Psoas muscle (tissue), 8 donors: ENCODE measurements at places on chromosomes 6 and 20. TPM values are rescaled to one million over a fixed set of nuclear protein-coding genes. Genes with fewer than 3 reads are reported as not detected.

GRCh38 chr20:18717062-18717461, 96.5 kb upstream of the SCP2D1 start:
- no peak for DNase-seq
- H3K27ac ChIP-seq, result no peak overlapping the region
- no peaks in the 10 kb centered on the region for H3K4me1 ChIP-seq
- no peak overlapping the region for H3K4me3 ChIP-seq

DNA sequence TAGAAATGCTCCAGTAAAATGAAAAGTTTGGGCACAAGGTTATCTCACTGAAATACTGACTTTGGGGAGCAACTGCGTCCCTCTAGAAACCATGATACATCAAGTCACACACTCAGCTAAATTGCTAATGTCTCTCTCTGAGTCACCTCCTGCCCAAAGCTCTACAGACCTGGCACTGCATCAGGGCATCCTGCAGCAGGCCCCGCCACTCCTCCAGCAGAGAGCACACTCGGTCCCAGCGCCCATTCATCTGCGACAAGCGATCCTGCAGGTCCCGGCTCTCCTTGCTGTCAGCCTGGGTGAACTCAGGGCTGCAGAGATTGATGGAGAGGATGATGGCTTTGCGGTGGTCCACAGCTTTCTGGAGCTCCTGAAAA, 329.0 kb downstream of the ESR1 start:
- H3K36me3 ChIP-seq, result peaks cover 98% of the 10 kb centered on the region
- H3K4me1 ChIP-seq, result no peaks in the 10 kb centered on the region
- no peak overlapping the region for H3K4me3 ChIP-seq
- DNase-seq, result no peak
- H3K27ac ChIP-seq, result no peak overlapping the region

Gene MEI4
- not detected for total RNA-seq

DNA sequence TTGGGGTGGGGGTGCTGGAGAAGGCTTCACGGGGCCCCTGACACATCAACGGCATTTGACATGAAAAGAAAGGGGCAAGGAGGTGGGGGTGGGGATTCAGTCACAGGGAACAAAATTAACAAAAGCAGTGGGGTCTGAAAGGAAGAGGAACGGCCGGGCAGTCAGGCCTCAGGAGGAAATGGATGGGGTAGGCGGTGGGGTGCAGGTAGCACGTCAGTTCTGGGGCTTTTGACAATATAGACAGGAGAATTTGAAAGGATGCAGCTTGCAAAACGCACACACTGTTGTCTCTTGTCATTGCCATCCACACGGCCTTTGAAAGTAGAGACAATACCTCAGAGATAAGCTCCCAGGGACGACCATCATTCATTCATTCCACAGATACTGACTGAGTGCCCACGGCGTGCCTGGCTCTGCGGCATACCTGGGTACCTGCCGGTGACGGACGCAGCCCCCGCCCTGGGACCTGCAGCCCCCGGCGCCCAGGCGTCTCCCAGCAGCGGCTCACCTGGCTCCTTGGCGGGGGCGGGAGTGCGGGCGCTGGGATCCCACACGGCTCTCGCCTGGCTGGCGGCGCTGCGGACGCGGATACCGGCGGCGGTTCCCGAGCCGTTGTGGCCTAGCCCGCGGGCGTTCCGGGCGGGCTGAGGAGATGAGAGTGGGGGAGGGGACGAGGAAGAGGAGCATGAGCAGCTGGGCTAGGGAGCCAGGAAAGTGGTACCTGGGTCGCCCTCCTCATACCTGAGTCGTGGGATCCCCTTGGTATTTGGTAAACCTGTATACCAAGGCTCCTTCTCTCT, at the start of gene SLC26A8:
TSS of gene SLC26A8 (minus strand) at position 646 of the 800 bp plus-strand sequence. CDS start 4,934 bp downstream, outside the sequence.
- DNase-seq, result no peak

GRCh38 chr6:90199900-90200299, 96.7 kb downstream of the BACH2 start:
- H3K4me3 ChIP-seq, result no peak overlapping the region
- DNase-seq, result no peak
- peaks cover 69% of the 10 kb centered on the region for H3K4me1 ChIP-seq
- H3K27ac ChIP-seq, result peak overlapping the region; percentile 53
- H3K36me3 ChIP-seq, result peaks cover 2% of the 10 kb centered on the region
- H3K27me3 ChIP-seq, result no peaks in the 10 kb centered on the region

- H3K27ac ChIP-seq, result no peak overlapping the region
- no peak for DNase-seq
- no peaks in the 10 kb centered on the region for H3K27me3 ChIP-seq
- H3K36me3 ChIP-seq, result no peaks in the 10 kb centered on the region
- no peak overlapping the region for H3K4me3 ChIP-seq
- no peaks in the 10 kb centered on the region for H3K4me1 ChIP-seq
Observed at GRCh38 chr20:36878941-36879340, 3.0 kb downstream of the TLDC2 start.

DNA sequence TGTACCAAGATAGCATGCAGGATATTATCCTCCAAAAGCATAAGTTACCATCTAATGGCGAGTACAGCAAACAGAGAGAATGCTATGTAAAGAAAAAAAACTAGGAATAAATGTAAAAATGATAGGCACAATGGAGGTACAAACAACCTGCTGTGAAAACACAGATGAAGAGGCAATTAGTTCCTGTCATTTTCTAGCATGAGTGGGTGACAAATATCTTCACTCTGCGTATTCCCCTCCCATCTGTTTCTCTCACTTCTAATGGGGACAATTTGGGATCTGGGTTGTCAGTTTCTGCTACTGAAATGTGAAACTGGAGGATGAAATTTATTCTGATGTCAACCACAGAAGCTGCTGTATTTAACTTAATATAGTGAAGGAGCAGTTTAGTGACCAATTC, 11.7 kb upstream of the PTPRK start:
- H3K36me3 ChIP-seq, result no peaks in the 10 kb centered on the region
- H3K4me1 ChIP-seq, result no peaks in the 10 kb centered on the region
- no peaks in the 10 kb centered on the region for H3K27me3 ChIP-seq
- H3K27ac ChIP-seq, result no peak overlapping the region

GRCh38 chr20:53270792-53271375, 298.7 kb downstream of the TSHZ2 start:
- no peak for DNase-seq
- H3K4me3 ChIP-seq, result no peak overlapping the region
- no peaks in the 10 kb centered on the region for H3K36me3 ChIP-seq
- H3K4me1 ChIP-seq, result no peaks in the 10 kb centered on the region

Gene TBXT
- not detected for total RNA-seq

Gene RIMS4
- 0.34 TPM for total RNA-seq

DNA sequence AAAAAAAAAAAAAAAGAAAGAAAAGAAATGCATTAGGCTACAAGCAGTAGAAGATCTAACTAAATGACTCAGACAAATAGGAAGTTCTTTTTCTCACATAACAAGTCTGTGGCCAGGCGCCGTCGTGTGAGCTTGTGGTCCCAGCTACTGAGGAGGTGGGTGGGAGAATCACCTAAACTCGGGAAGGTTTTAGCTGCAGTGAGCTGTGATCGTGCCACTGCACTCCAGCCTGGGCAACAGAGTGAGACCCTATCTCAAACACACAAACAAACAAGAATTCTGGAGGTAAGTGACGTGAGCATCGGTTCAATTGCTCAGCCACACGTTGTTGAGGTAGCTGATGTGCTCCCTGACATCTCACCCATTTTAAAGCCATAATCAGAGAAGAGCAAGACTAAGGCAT, 37.9 kb upstream of the SLC23A2 start:
- H3K4me1 ChIP-seq, result no peaks in the 10 kb centered on the region
- H3K36me3 ChIP-seq, result no peaks in the 10 kb centered on the region
- no peak for DNase-seq
- H3K27me3 ChIP-seq, result no peaks in the 10 kb centered on the region
- H3K27ac ChIP-seq, result no peak overlapping the region

GRCh38 chr20:59723607-59724456, 119.5 kb downstream of the PHACTR3 start:
- H3K4me3 ChIP-seq, result no peak overlapping the region
- DNase-seq, result no peak
- no peaks in the 10 kb centered on the region for H3K36me3 ChIP-seq

Gene CDC40
- 18.9 TPM for total RNA-seq

DNA sequence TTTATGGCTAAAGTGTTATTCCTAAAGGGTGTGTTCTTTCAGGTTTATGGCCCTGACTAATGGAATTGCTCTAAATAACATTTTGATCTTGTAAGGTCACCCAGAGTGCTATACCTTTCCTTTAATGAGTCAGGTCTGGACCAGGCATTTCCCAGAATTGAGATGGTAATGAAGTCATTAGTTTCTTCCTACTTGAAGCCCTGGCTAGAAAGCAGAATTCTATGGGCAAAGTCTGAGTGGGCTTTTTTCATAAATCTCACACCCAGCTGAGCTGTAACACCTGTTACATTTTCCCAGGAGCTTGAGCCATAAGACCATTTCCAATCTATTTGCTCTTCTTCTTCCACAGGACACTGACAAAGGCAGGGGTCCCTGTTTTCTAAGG, 122.0 kb upstream of the ID4 start:
- H3K27ac ChIP-seq, result no peak overlapping the region
- H3K4me3 ChIP-seq, result no peak overlapping the region
- no peaks in the 10 kb centered on the region for H3K36me3 ChIP-seq
- no peak for DNase-seq

Gene RAET1E
- total RNA-seq, result 1.4 TPM

- no peaks in the 10 kb centered on the region for H3K27me3 ChIP-seq
- no peak overlapping the region for H3K27ac ChIP-seq
- no peak for DNase-seq
- no peak overlapping the region for H3K4me3 ChIP-seq
- H3K4me1 ChIP-seq, result no peaks in the 10 kb centered on the region
Observed at GRCh38 chr20:42516692-42517091, 673.0 kb downstream of the PTPRT start.

DNA sequence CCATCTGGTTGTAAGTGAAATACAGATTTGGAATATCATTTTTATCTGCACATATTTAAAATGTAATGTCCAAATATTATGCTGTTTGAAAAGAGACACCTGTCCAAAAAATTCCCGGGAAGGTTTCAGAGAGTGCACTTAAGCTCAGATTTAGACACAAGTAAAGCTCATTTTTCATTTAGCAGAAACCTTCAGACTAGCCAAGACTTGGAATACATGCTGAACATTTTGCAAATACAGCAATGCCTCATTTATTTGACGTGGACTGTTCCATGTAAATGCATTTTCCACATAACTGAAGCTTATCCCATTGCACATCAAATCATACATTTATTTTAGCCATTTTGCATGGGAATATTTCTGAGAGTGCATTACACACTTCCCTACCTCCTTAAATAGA, 280.7 kb downstream of the ZNF217 start:
- H3K36me3 ChIP-seq, result no peaks in the 10 kb centered on the region
- DNase-seq, result no peak
- no peak overlapping the region for H3K27ac ChIP-seq
- H3K27me3 ChIP-seq, result no peaks in the 10 kb centered on the region

Gene L3MBTL3
- 2.0 TPM for total RNA-seq

DNA sequence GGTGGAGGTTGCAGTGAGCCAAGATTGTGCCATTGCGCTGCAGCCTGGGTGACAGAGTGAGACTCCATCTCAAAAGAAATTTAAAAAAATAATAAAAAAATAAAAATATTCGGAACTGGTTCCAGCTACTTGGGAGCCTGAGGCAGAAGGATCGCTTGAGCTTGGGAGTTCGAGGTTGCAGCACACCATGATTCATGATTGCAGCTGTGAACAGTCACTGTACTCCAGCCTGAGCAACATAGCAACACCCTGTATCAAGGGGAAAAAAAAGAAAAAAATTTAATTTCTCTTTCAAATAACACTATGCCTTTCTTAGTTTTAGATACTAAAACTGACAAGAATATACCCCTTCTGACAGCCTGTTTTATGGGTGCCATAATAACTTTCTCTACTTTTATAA, 10.5 kb downstream of the KDM1B start:
- no peak for DNase-seq
- H3K27ac ChIP-seq, result no peak overlapping the region
- no peaks in the 10 kb centered on the region for H3K27me3 ChIP-seq
- H3K36me3 ChIP-seq, result peaks cover 12% of the 10 kb centered on the region

Gene OPRM1
- total RNA-seq, result not detected

DNA sequence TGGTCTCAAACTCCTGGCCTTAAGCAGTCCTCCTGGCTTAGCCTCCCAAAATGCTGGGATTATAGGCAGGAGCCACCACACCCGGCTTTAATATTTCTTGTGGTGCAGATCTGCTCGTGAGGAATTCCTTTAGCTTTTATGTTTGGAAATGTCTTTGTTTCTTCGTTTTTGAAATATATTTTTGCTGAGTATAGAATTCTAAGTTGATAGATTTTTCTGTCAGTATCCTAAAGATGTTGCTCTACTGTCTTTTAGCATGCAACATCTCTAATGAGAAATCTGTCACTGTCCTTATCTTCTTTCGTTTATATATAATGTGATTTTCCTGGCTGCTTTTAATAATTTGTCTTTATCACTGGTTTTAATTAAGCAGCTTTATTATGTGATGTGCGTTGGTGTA, 75.1 kb downstream of the ZFAND3 start:
- no peak overlapping the region for H3K27ac ChIP-seq
- peaks cover 33% of the 10 kb centered on the region for H3K4me1 ChIP-seq
- no peak overlapping the region for H3K4me3 ChIP-seq
- H3K36me3 ChIP-seq, result no peaks in the 10 kb centered on the region
- no peaks in the 10 kb centered on the region for H3K27me3 ChIP-seq

DNA sequence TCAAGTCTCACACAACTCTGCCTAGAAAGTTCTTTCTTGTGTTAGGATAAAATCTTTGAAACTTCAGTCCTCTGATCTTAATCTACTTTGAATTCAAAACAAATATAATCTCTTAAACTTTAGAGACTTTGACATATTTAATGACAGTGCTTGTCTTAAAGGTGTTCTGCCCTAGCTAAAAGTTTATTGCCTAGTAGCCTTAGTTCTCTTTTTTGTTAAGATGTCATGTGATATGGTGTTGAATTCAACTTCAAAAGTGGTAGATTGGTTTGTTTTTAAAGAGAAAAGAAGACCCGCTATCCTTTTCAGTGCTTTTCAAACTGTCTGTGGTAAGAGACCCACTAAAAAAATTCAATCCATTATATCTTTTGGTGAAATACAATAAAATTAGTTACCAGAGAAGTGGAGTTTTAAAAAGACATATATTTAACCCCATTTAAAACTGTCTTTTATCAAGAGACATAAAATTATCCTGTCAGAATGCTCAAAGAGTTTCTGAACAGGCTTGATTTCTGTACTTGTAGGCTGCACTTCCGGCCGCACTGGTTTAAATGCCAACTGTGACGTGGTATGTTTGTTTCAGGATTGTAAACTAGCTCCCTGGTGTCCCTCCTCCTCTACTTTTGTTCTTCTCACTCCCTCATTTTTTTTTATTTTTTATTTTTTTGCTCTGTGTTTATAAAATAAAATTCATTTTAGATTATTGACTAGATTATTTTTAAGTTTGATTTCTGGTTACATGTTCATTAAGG, 76.5 kb downstream of the QKI start:
- H3K4me3 ChIP-seq, result peak overlapping the region; percentile 6
